ENCODE measurements at places on chromosomes 1 and 21. TPM values are rescaled to one million over a fixed set of nuclear protein-coding genes. Genes with fewer than 3 reads are reported as not detected.

GRCh38 chr1:229945795-229946194 lies 121.2 kb upstream of the GALNT2 start:
- no peak for DNase-seq

- no peak for DNase-seq
Observed at GRCh38 chr1:180199018-180199417, 31.0 kb upstream of the LHX4 start.

DNA sequence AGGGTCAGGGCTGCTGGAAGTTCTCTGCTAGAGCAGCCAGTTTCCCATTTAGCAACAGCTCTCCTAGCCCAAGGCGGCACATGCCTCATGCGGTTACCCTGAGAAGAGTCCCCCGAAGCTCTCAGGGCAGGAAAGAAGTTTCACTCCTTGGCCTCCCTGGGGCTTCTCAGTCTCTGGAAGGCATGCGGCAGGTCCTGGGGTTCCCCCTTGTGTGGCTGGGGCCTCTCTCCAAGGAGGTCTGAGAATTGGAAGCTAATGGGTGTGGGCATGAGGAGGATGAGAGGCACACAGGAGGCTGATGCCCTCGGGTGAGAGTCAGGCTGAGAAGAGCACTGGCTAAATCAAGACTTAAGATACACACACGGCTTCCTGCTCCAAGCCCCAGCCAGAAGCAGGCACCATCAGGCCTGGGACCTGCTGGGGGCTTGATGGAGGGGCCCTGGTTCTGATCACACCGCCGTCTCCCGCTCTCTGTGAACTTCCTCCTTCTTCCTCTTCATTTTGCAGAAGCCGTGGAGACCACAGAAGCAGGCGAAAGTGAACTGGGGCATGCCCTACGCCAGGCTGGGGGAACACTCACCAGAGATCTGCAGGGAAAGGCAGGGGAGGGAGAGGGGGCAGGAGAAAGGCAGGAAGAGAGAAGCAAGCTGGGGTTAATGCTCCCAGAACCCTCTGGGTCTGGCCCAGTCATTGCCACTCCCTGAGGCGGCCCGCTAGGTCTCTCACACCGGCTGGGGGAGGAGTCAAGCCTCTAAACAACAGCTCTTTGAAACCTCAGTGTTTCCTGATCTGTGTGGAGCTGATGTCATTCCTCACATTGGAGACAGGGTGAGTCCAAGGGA lies 15.1 kb downstream of the BLACAT1 start:
- DNase-seq = peak; percentile 90

- no peak for DNase-seq
Observed at GRCh38 chr1:23263380-23263887, 46.1 kb upstream of the HTR1D start.

DNA sequence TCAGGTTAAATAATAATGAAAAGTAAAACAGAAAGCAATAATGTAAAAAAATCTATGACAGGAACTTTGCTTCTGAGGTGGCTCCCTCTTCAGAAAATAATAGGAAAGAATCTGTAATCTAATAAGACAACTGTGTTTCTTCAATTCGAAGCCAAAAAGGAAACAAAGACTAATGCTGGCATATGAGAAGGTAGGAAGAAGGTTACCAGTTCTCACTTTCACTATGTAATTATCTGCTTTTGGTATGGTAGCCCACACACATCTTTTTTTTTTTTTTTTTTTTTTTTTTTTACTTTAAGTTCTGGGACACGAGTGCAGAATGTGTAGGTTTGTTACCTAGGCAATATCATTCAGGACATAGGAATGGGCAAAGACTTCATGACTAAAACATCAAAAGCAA lies 47.1 kb downstream of the COP1 start:
- DNase-seq = no peak

GRCh38 chr1:7454052-7454815 lies 316.9 kb upstream of the VAMP3 start:
- DNase-seq = peak; percentile 30

DNA sequence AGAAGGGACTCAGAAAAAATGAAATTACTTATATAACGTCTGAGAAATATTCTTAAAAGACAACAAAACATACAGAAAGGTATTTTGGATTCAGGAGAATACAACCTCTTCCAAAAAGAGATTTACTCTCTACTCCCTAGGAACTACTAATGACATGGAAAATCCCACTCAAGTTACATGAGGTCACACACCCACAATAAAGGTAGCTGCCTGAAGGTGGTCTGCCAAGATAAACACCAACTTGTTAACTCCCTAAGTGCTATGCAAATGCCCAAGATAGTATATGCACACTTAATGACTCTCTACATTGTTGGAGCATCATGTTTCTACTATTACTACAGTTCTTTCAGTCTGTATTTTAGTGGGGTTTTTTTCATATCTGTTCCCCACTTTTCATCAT lies 26.5 kb downstream of the RERE start:
- no peak for DNase-seq

GRCh38 chr1:182054698-182055326 lies 6.7 kb downstream of the ZNF648 start:
- peak; percentile 72 for DNase-seq

DNA sequence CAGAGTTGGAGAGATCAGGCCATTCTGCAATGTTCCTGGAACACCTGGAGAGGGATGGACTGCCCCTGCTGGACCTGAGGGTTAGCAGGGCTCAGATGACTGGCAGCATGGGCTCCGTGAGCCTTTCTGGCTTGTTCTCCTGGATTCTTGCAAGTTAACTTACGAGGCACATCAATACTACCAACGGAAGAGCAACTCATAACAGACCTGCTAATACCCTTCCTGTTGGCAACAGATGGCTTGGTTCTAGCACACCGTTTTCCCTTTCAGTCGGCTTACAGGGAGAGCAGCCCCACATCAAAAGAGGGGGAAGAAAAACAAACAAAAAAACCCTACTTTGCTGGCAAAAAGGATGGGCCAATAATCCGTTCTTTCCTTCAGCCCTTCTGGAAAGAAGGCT lies 47.9 kb downstream of the SLC66A1 start:
- DNase-seq = no peak

DNA sequence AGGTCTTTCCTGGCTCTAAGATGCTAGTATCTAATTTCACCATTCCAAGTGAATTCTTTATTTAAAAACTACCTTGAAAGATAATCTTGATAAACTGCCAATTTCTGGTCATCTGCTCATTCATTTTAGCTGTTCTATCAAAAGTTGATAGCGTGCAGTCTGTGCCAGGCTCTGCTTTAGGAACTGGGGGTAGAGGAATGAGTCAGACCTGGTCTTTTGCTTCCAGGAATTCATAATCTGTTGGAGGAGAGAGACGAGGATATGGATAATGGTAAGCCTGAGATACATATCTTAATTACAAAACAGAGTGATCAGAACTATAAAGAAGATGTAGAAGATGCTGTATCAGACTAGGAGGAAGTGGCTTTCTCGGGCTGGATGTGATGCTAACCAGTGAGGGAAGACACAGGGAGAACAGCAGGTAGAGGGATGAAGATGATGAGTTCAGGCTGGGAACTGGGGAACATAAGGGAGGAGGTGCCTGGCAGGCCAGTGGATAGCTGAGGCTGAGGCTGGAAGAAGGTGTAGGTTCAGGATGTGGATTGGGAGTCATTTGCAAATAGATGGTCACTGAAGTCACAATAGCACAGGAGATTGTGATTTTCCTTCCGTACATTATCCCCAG lies 12.3 kb upstream of the PHC2 start:
- DNase-seq = no peak

- DNase-seq = no peak
Observed at GRCh38 chr1:206049919-206050600, 2.9 kb upstream of the RHEX start.

- no peak for DNase-seq
Observed at GRCh38 chr21:17616831-17617230, 4.1 kb upstream of the BTG3 start.

Gene FCRL6
- 0.14 TPM for total RNA-seq

Gene RPTN
- not detected for total RNA-seq

Gene TFF3
- total RNA-seq = 4,796 TPM

Gene NPR1
- total RNA-seq = 2.8 TPM

Gene CFHR1
- total RNA-seq = not detected

Gene HENMT1
- 6.6 TPM for total RNA-seq
